Stimulated activated naive B cell treated with anti-CD40 and anti-IgM and Interleukin-4, amounts not matched to agents 10 μg/mL and 1 μg/mL and 100 μg/mL, for 72 hours (primary cell): ENCODE measurements at places on chromosomes 2 and 18.

DNA sequence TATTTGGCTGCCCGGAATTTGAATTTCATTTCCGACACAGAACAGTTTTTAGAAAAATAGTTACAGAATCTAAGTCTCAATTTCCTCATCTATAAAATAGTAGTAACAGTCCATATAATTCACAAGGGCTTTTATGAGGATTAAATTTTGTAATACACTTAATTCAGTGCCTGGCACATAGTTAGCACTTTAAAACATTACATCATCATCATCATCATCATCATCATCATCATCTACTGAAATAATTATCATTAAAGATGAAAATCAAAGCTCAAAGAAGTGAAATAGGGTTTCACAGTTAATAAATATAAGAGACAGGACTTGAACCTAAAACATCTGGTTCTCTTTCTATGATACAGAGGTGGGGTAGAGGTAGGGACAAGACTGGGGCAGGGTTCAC lies 13.2 kb downstream of the HEATR5B start:
- peaks cover 16% of the 10 kb centered on the region for H3K4me1 ChIP-seq
- no peak overlapping the region for H3K27ac ChIP-seq
- no peaks in the 10 kb centered on the region for H3K27me3 ChIP-seq
- H3K36me3 ChIP-seq, result peaks cover 37% of the 10 kb centered on the region
- no peak overlapping the region for H3K4me3 ChIP-seq

GRCh38 chr2:85435220-85435958 lies 16.9 kb downstream of the SH2D6 start:
- H3K4me1 ChIP-seq, result peaks cover 46% of the 10 kb centered on the region
- no peak overlapping the region for H3K4me3 ChIP-seq
- H3K27me3 ChIP-seq, result no peaks in the 10 kb centered on the region
- H3K36me3 ChIP-seq, result no peaks in the 10 kb centered on the region
- no peak for DNase-seq

- H3K27ac ChIP-seq, result no peak overlapping the region
- no peaks in the 10 kb centered on the region for H3K27me3 ChIP-seq
- H3K4me3 ChIP-seq, result no peak overlapping the region
- H3K4me1 ChIP-seq, result no peaks in the 10 kb centered on the region
- no peaks in the 10 kb centered on the region for H3K36me3 ChIP-seq
- DNase-seq, result no peak
Measured at GRCh38 chr2:80591233-80591632, 286.7 kb upstream of the LRRTM1 start.

GRCh38 chr2:113209646-113210171 lies 35.9 kb downstream of the PSD4 start:
- no peaks in the 10 kb centered on the region for H3K36me3 ChIP-seq
- no peak overlapping the region for H3K4me3 ChIP-seq
- peak overlapping the region; percentile 1 for H3K27ac ChIP-seq
- H3K27me3 ChIP-seq, result peaks cover 18% of the 10 kb centered on the region
